Activated T-helper 2 cell treated with anti-CD3 and anti-CD28 coated beads, Interferon-gamma antibody, Interleukin-2, Interleukin-4, amounts not matched to agents 10 μg/mL and 5 μg/mL and 100 μg/mL, durations not matched to agents 14 hours and 24 hours and 36 hours (primary cell): ENCODE measurements at places on chromosomes 13 and 19. TPM values are rescaled to one million over a fixed set of nuclear protein-coding genes. Genes with fewer than 3 reads are reported as not detected.

Gene LGI4
- 0.27 TPM in 1 of 2 replicates, not detected in the other for total RNA-seq

Gene ANKLE1
- 19.8 and 20.4 TPM in 2 replicates for total RNA-seq

Gene OR10H1
- total RNA-seq, result 0.05 TPM in 1 of 2 replicates, not detected in the other

Gene HCN2
- total RNA-seq, result 0.52 and 0.64 TPM in 2 replicates

Gene ATXN8OS
- not detected in 2 replicates for total RNA-seq
